ENCODE measurements at places on chromosomes 5 and 9.

DNA sequence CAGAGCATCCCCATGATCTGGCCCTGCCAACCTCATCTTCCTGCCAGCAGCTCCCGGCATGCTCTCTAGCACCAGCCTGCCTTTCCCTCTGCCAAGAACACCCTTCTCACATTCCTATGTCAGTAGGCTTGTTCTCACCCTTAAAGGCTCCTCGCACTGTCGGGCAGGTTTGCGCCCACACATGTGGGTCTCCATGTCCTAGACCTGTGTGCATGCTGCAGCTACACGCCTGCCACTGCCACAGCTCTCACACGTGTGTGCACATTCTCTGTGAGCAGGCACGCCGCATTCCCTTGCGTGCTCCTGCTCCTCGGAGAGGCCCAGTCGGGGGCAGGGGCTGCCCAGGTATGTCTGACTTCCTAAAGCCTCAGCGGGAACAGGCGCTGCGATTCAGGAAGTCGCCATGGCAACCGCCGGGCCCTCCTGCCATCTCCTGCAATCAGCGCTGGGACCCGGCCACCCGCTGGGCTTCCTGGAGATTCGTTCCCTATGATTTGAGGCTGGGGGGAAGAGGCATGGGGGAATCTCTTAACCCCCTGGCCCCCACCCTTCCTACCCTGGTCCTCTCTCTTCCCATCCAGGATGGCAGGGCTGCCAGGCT lies 28.1 kb downstream of the NDUFA8 start:
- DNase-seq: no peak

GRCh38 chr5:78618303-78618702 lies 30.3 kb downstream of the LHFPL2 start:
- no peak for DNase-seq

GRCh38 chr5:5716665-5717064 lies 294.2 kb downstream of the ICE1 start:
- no peak for DNase-seq

GRCh38 chr9:5577225-5577624 lies 51.7 kb upstream of the RIC1 start:
- no peak for DNase-seq

GRCh38 chr9:86983620-86984259 lies 36.4 kb upstream of the GAS1 start:
- no peak for DNase-seq

DNA sequence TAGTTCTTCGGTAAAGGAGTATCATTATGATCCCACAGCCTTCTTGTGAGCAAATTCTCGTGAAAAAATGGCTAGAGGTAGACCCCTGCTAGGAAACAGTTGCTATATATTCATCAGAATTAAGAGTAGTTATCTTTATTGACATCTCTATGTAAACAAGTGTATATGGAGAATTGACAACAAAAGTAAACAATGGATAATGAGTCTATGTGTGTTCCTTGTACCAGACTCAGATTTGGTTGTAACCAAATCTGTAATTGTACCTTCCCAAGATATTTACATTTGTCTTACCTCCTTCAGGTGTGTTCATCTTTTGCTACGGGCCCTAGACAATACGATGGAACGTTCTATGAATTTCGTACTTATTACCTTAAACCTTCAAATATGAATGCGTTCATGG lies 2.1 kb downstream of the NIPSNAP3B start:
- DNase-seq: no peak

- no peak for DNase-seq
Observed at GRCh38 chr5:131536850-131537448, 98.1 kb downstream of the RAPGEF6 start.

- DNase-seq: no peak
Observed at GRCh38 chr9:13448482-13448881, 169.0 kb upstream of the MPDZ start.

DNA sequence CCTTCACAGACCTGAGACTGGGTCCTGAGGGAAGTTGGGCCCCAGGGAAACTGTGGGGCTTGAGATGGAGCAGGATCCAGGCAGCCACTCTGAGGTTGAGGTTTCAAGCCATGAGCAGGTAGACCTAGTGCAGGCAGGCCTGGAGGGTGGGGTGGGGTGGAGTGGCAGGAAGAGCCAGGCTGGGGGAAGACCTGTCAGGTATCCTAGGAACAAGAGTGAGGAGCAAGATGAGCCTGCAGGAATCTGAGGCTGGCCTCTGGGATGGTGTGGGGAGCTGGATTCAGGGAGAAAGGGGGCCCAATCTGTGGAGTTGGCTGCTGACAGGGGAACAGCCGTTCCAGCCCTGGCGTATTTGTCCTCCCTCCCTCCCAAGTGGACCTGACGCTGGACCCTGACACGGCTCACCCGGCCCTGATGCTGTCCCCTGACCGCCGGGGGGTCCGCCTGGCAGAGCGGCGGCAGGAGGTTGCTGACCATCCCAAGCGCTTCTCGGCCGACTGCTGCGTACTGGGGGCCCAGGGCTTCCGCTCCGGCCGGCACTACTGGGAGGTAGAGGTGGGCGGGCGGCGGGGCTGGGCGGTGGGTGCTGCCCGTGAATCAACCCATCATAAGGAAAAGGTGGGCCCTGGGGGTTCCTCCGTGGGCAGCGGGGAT lies 9.8 kb downstream of the RACK1 start:
- DNase-seq: no peak

DNA sequence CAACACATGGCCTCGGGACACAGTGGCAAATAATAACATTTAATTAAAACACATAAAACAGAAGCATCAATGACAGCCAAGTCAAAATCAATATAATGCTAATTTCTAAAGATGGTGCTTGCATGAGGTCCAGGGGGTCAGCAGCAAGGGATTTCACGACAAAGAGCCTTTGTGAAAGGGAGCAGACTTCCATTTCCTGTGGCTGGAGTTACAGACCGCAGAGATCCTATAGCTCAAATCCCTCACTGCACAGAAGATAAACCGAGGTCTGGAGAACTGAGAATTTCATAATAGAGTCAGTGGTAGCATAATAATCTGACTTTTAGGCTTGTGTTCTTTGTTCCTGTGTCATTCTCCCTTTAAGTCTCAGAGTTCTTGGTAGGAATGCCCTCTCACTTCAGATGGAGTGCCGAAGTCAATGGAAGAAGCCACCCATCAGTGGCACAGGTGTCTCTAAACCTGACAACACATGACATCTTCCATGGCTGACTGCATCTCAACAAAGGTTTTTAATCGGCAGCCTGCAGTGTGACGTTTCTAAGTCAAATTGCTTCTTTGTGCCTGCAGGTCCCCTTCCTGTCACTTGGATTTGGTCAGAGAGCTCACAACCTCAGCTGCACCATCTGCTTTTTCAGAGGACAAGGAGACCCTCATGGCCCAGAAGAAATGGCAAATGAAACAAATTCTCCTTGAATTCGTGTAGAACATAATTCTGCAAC lies 67.4 kb downstream of the CARTPT start:
- no peak for DNase-seq

DNA sequence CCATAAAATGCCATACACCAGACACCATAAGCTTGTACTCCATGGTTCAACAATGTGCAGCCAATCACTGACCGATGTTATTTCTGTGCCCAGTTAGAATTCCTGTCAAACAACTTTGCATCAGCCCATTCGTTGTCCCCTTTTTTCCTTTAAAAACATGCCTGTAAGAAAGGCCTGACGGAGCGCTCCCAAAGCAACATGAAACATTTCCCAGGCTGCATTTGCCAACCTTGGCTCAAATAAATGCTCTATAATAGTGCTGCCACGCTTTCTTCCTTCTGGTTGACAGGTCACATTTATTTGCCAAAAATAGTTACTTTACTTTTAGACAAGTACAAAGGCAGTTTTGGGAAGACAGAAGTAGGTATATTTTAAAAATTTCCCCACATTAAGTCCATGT lies 735.6 kb upstream of the PTPRD start:
- no peak for DNase-seq

DNA sequence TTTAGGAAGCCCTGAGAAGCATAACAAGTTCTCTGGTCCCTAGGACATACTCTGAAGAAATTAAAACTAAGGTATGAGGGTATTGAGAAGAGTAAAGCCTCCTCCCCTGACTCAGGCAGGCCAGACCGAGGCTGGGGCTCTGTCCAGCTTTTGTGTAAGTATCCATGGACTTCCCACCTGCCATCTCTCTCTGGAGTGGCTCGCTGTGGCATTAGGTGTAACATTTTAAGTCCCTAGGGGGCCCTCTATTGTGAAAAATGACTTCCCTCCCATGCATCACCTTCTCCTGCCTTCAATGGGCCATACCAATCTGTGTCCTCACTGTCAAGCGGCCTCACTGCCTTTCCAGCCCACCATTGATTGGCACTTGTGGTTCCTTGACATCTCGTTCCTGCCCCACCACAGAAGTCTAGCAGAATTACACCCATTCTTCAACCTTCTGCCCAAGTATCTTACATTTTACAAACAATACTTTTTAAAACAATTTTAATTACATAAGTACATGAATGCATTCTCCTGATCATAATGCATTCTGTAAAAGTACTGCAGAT lies 205.5 kb downstream of the SLIT3 start:
- no peak for DNase-seq

DNA sequence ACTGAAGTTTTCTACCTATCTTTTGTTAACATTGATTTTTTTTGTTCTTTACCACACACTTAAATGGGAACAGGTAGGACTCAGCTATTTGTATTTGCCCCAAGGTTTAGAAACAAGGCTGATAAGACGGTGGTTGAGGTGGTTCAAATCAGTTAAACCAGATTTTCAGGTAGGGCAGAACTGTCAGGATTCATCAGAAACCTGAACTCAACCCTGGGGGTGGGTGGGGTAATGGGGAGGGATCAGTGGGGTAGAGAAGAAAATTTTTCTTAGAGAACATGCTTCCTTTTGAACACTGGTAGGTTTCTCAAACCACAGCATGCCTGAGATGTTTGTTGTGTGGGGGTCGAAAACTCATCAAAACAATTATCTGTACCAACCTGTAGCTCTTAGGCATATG lies 113.0 kb downstream of the BASP1 start:
- DNase-seq: no peak

GRCh38 chr5:158606233-158606632 lies 493.5 kb downstream of the EBF1 start:
- DNase-seq: no peak

GRCh38 chr5:41482715-41483114 lies 27.7 kb downstream of the PLCXD3 start:
- DNase-seq: no peak
